WTC11 (cell line): ENCODE measurements at places on chromosomes 13 and 19. TPM values are rescaled to one million over a fixed set of nuclear protein-coding genes. Genes with fewer than 3 reads are reported as not detected.

DNA sequence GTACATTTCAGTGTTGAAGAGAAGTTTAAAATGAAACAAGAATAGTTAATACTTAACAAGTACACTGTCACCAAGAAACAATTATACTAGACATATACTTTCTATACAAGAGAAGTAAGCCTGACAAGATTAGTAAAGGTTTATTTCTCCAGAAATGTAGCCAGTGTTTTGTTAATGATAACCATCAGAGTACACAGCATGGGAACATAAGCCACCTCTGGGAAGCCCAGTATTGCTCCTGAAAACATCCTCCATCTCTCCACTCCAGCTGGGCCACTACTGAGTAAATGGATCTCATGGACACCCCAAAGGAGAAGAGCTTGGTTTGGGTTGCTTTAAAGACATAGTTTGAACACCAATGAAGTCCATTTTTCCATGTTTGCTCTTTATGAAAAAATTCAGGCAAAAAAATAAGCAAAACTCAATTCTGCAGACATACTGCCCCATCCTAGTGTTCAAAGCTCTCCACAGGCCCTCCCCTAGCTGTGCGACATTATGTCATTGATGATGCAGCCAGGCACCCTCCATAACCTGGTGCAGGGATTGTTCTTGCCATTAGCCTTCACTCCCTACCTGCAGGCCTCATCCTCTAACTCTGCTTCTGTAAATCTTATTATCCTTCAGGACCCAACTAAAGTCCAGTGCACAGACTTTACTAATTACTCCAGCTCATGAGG is 61.9 kb downstream of the LHFPL6 start:
- H3K27me3 ChIP-seq: no peaks in the 10 kb centered on the region
- no peak overlapping the region for H3K27ac ChIP-seq
- H3K36me3 ChIP-seq: no peaks in the 10 kb centered on the region
- DNase-seq: no peak
- peaks cover 5% of the 10 kb centered on the region; the same call in 1 of the 2 replicates for H3K4me1 ChIP-seq

Gene LYL1
- 0.60 to 1.2 TPM (median 0.66 TPM) in 3 replicates for total RNA-seq

Gene CUL4A
- total RNA-seq: 97.4 to 100 TPM (median 99.9 TPM) in 3 replicates

Gene FKRP
- total RNA-seq: 23.4 to 26.1 TPM (median 24.1 TPM) in 3 replicates

Gene RETN
- total RNA-seq: not detected in 3 replicates

Gene CGB8
- total RNA-seq: 0.31 TPM in 1 of 3 replicates, not detected in the others

Gene ZNF99
- total RNA-seq: 0.02 to 0.05 TPM in 2 of 3 replicates, not detected in the other
